Mesothelial cell of epicardium (in vitro differentiated cells): ENCODE measurements at places on chromosomes 2 and 18.
A peak's percentile ranks its signal among the peaks of the same experiment; 100 is the strongest.

DNA sequence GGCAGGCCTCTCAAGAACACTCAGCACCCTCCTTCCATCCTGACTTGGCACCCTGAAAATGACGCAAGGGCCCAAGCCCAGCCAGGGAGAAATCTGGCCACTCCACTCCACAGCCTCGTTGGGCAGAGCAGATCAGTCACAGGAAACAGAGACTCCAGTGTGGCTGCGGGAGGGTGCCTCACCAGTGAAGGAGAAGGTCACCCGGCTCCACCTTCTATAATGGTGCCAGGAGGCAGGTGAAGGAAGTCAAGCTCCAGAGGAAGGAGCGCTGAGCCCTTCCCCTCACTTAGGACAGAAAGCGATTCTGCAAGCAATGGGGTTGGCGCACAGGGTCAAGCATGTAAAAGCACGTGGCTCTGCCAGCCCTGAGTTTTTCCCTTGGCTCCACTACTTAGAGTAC, 35.3 kb downstream of the CRACDL start:
- DNase-seq = no peak

DNA sequence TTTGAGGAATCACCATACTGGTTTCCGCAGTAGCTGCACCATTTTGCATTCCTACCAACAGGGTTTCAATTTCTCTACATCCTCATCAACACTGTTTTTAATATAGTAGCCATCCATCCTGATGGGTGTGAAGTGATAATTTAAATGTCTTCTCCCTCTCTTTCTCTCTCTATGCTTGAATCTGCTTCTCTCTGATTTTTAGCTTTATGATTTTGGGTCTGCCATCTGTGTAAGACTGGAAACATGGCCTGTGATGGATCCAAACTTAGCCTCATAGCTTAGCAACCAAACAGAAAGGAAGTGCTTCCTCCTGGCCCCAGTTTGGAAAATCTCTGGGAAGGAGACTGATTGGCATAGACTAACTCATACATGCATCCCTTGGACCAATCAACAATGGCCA, 33.7 kb upstream of the OSBPL6 start:
- DNase-seq = no peak

- DNase-seq = no peak
Observed at GRCh38 chr2:106028192-106028591, 165.9 kb downstream of the UXS1 start.

GRCh38 chr2:202604699-202605098, 30.1 kb upstream of the FAM117B start:
- DNase-seq = no peak

DNA sequence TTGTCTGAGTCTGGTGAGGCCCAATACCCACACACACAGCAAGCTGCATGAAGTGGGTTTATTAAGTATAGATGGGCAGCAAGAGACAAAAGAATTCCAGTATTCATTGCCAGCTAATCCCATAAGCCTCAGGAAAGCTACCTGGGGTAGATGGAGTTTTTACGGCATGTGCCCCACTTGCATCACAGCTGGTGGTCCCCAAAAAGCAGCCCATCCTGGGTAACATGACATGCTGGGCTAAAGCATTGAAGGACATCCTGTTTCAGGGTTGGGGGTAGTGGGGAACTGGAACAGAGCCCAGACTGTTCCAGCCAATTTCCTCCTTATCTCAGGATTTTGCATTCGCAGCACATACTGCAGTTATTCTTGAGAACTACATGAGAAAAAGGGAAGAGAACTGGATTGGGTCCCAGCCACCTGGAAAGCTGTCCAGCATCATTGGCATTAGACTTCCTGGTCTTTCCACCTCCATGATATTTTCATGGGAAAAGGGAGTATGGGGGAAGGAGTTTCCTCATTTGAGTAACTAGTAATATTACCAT, 240.1 kb upstream of the MMADHC start:
- DNase-seq = no peak

GRCh38 chr2:52659546-52659945, 1108.1 kb upstream of the CHAC2 start:
- no peak for DNase-seq

DNA sequence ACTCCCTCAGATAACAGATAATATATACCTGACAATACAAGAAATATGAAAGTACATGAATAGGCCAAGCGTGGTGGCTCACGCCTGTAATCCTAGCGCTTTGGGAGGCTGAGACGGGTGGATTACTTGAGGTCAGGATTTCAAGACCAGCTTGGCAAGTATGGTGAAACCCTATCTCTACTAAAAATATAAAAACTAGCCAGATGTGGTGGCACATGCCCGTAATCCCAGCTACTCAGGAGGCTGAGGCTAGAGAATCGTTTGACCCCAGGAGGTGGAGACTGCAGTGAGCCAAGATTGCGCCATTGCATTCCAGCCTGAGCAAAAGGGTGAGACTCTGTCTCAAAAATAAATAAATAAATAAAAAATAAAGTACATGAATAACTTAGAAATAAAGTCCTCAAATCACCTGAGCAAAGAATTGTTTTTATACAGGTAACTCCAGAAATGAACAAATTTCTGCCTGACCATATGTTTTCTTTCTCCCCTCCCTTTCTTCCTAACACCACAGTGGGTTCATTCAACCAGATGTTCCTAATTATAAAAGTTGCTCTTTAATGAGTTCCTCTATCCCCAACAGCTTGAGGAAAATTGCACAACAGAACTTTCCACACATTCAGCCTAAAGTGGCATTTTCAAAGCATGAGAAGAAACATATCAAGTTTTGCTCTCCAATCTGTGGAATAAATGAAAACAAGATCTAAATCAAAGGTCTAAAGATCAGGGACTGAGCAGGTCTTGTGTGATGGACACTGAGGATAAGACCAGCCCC, 33.6 kb upstream of the AP1S3 start:
- no peak for DNase-seq

GRCh38 chr18:48488388-48488850, 50.4 kb upstream of the CTIF start:
- DNase-seq = peak; percentile 77

GRCh38 chr2:64263315-64263714, 119.1 kb upstream of the PELI1 start:
- no peak for DNase-seq

DNA sequence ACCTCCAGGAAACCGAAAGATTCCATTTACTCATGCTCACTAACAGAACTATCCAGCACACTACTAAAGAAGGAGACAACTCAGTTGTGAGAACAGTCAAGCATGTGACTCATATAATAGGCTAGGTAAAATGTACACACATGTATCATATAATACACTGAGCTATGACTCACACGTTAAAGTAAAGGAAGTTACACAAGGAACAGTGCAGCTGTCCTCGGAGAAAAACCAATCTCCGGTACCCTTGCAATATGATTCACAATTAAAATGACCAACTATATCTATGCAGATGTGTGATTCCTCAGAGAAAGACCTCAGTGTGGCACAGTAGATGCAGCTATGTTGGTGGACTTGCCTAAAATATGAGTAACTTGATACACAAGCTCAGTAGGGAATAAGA, 76.5 kb downstream of the STRN start:
- DNase-seq = no peak
